Nucleus accumbens (tissue), 56 donors: ENCODE measurements at places on chromosomes 2 and 18.

GRCh38 chr2:58427572-58428095 is 186.5 kb upstream of the FANCL start:
- peak; percentile 11 for DNase-seq

GRCh38 chr2:150866431-150866830 is 379.0 kb upstream of the RND3 start:
- no peak for DNase-seq

DNA sequence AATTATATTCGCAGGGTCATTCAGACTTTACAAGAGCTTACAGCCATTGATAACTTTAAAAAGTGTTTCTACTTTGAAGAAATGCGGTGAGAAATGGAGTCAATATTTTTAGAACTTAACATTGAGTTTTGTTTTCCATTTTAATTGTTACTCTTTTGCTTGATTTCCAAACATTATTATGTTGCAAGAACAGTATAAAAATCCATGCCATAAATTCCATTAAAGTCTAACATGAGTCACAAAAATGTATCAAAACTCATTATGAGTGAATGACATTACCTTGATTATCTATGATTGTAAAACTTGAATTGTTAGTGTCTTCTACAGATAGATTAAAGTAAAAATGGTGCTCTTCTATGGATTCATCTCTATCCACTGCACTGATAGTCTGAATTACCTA is 92.6 kb downstream of the CDH19 start:
- no peak for DNase-seq

DNA sequence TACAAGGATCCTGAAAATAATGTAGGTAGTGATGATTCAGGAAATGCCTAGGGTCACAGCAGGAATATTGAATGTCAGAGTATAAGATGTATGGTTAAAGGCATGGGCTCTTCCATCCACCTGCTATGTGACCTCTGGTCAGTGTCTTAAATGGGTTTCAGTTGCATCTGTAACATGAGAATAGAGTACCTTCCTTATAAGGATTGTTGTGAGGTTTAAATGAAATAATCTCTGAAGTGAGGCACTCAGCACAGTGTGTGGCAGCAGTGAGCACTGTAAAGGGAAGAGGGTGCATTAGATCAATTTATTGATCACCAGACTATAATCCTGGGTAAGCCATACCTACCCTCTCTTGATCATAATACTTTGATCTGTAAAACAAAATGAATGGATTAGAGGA is 319.1 kb downstream of the SLC4A3 start:
- no peak for DNase-seq

DNA sequence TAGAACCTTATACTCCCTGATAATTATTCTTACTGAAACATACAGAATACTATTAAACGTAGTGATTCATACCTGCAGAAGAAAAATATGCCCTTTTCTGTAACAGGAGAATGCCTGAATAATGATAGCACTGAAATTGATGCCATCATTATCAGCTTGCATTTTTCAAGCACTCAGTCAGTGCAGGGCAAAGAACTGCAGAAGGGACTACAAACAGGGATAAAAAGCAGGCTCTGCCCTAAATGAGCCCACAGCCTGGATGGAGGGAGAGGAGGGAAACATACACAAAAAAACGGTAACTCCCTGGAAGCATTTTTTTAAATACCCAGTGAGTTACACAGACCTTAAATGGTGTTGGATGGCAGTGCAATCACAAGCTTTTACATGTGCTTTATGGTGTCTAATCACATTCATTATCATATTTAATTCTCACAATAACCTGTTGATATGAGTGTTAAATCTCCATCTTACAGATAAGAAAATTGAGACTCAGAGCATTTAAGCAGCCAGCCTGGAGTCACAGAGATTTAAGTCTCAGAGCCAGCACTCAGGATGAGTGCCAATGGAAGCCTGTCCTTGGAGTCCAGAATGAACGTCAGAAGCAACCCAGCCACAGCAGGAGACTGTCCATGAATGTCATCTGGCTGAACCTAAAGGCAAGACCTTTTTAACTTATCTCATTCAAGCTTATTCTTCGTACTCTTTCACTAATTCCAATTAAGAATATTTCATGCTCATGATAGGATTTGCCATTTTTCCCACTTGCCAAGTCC is 139.3 kb upstream of the CTNNA2 start:
- no peak for DNase-seq

- DNase-seq, result no peak
These were observed 66.4 kb downstream of the PAX3 start for GRCh38 chr2:222232372-222232771.

DNA sequence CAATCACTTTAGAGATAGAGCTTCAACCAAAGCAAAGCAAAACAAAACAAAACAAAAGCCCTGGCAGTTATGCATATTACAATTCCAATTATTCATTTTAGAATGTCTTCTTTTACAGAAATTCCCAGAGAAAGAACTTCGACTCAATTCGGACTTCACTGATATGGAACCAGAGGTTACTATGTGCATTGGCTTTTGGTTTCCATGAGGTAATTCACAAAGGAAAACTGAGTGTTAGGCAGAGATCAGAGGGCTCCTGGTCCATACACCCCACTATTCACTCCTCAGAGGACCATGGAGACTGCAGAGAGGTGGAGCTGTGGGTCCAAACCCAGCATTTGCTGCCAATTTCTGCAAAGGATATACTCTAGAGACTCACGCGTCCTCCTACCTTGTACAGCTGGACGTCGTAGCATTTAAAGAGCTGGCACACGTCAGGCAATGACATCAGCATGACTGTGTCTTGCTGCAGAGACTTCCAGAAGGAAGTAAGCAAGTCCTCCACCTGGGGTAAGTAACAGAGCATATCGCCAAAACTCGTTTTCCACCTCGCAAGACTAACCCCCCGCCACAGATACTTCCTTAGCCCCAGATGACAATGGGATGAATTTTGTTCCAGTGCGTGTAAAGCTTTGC is 31.3 kb upstream of the CREG2 start:
- no peak for DNase-seq

GRCh38 chr18:70372450-70373041 is 83.7 kb downstream of the SOCS6 start:
- no peak for DNase-seq

DNA sequence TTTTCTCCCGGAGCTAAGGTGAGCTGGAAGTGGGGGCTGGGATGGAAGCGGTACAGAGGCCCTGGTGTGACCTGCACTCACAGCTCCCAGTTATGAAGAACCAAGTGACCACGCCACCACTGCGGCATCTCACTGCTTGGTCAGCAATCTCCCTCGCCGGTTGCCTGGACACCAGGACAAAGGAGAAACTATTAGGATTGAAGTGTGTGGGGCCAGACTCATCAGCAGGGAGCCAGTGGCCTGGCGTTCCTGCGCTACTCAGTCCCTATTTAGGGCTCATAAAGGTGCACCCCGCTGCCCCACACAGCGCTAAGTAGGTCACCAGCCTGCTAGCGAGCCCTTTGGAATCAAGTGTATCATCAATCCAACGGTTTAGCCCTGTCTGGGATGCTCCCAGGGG is 82.9 kb downstream of the ZCCHC2 start:
- no peak for DNase-seq

DNA sequence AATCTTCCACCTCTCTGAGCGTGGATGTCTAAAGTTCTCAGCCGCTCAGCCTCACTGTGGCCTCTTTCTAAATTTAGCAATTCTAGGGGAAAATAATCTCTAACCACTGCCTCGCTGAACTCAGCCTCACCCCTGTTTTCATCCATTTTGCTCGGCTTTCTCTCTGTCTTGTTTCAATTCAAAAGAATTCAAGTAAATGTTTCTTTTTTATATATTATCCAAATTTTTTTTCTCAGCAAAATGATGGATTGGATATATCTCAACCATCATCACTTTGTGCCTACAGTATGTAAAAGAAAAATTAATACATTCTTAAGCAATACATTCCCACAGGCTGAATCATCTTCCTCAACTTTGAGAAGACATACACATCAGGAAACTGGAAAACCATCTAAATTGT is 24.0 kb upstream of the GALNT5 start:
- no peak for DNase-seq

GRCh38 chr2:214934006-214934405 is 124.5 kb upstream of the BARD1 start:
- no peak for DNase-seq

DNA sequence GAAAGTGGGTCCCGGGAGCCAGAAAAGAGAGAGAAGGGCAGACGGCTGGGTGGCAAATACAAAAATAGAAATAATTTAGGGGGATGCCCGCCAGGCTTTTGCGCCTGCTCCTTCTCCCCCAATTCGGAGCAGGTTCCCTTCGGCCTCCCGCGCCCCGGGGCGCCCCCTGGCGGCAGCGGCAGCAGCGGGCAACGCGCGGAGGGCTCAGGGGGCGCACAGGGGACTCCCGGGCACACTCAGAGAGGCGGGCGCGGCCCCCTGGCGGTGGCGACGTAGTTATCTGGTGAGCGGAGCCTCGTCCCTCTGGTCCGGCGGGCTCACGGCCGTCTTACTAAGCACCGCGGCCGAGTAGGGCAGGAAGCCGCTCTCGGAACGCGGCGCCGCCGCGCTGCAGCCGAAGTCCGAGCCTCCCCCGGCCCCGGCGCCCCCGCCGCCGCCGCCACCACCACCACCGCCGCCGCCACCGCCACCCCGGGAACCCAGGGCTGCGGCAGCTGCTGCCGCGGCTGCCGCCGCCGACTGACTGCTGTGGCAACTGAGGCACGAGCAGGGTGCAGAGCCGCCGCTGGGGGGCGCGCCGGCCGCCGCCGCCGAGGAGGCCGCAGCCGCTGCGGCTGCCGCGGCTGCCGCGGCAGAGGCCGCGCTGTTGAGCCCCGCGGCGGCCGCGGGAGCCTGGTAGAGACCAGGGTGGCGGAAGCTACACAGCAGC is 3.8 kb downstream of the EVX2 start:
- no peak for DNase-seq

- DNase-seq, result no peak
These were observed 30.7 kb downstream of the IGFBP5 start for GRCh38 chr2:216664593-216665034.

DNA sequence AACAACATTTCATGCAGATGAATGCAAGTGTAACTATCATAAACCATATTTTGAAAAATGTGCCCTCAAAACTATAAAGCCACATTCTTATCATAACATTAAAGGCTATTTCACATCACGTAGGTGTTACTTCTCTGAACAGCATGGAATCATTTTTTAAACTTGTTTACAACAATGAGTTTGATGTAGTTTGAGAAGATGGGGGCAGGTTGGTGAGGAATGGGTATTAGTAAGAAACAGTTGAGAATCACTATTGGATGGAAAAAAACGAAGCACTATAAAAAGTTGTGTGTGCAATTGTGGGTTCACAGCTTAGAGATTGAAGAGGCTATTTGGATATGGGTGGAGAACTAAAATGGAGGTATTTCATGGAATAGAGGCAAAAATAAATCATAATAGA is 569.1 kb downstream of the ARHGAP15 start:
- no peak for DNase-seq

DNA sequence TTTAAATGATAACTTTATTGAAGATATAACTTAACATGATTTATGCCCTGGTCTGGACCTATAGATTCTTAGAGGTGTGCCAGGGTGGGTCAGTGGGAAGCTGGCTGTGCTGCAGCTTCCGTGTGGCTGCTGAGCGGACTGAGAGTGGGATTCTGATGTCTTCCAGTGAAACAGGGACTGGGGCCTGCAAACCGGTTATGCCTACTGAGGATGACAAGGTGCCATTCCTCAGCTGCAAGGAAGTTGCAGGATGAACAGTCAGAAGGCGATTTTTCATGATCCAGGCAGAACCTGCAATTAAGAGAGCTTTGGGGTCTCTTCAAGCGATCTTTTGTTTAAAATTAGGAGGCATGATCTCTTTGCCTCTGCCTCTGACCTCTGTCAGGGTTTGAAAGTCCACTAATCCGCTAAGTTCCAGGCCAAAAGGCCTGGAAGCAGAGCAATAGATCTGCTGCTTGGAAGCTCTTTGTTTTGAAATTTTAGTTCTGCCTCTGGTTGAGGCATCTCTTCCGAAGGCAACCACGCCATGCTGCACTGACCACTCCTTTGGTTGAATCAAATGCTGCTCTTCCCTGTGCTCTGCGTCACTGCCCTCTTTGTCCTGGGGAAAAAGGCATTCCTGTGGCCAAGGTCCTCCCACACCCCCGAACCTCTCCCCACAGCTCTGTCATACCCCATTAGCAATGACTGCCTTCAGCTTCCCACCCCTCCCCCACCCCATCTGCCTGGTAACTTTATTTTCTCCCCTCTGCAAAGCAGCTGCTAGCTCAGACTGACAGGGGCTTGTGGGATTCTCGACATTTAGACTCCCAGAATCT is 2.0 kb downstream of the TMEM169 start:
- DNase-seq, result no peak

DNA sequence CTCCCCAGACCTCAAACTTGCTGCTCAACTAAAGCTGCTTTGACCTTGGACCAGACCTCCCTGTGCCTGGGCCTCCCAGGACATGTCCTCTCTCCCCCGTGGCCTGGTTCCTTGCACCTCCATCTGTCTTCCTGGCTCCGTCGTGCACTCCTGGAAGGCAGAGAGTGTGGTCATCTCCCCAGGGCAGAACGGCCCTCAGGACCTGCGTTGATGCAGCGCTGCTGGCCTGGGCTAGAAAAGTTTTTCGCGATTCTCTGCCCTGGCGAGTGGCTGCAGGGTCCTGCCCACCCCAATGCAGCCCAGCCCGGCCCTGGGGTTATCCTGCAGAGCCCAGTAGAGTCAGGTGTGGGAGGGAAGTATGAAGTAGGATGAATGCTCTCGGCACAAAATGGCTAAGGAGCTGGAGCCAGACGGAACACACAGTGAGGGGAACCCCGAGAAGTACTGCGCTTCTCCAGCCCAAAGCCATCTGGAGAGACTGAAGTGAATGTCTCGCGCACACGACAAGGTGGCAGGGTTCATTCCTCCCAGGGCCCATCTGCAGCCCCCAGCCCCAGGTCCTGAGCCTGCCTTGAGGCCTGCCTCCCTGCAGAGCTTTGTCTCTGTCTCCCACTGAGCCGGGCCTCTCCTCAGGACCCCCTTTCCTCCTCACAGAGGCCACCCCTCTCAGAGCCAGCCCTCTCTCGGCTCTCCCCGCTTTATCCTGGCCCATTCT is 41.7 kb downstream of the ATOH8 start:
- no peak for DNase-seq

DNA sequence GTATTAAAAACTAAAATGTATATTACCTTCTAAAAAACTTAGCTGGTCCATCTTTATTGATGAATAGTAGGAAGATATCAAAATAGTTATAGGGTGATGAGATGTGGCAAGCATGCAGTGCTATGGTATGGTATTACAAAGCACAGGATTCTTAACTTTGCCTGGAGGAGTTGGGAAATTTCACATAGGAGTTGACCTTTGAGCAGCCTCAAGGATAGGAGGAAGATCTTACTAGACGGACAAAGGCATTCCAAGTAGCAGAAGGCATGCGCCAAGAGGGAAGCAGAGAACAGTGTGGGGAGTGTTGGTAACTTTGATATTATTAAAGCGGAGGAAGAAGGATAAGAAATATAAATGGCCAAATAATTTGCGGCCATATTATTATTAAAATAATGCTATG is 60.0 kb downstream of the TTC21B start:
- no peak for DNase-seq

DNA sequence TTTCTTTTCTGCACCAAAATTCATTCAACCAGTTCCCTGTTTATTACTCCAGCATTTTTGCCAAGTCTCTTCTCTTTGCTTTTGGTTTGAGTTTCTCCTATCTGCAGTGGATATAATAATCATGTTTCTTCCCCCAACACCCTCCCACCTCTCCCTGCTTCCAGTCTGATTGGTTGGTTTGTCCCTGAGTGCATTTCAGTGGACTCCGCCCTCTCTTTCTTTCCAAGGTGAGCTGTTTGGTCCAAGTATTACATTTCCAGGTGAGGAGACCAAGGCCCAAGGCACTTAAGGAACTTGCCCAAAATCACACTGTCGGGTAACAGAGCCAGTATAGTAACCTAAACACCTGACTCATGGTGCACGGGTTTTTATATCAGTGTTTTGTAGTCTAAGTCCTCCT is 17.7 kb downstream of the MRO start:
- DNase-seq, result no peak
